ENCODE measurements at places on chromosomes 16 and 17.

GRCh38 chr17:34542700-34543336 lies 36.6 kb upstream of the TMEM132E start:
- peak; percentile 6 for DNase-seq

DNA sequence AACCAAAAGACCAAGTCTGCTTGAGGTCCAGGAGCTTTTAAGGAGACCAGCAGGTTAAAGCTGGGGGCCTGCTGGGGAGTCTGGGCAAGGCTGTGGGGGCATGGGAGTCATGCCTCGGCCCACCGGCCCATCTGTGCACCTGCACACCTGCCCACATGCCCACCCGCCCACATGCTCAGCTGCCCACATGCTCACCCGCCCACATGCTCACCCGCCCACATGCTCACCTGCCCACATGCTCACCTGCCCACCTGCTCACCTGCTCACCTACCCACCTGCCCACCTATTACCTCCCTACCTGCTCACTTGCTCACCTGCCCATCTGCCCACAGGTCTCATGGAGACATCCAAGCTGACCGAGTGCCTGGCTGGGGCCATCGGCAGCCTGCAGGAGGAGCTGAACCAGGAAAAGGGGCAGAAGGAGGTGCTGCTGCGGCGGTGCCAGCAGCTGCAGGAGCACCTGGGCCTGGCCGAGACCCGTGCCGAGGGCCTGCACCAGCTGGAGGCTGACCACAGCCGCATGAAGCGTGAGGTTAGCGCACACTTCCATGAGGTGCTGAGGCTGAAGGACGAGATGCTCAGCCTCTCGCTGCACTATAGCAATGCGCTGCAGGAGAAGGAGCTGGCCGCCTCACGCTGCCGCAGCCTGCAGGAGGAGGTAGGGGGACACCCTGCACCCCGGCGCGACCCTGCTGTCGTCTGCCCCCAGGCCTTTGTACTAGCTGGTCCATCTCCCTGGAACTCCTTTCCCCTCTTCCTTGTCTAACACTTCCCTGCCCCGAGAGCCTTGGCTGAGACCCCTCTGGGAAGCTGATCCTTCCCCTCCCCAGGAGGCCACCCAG lies 14.0 kb downstream of the CARD14 start:
- DNase-seq: no peak

GRCh38 chr17:67129283-67129682 lies 84.9 kb downstream of the CACNG1 start:
- DNase-seq: no peak

GRCh38 chr16:27799896-27800295 lies 250.0 kb downstream of the KATNIP start:
- DNase-seq: no peak

GRCh38 chr16:58848662-58849002 lies 114.5 kb upstream of the GOT2 start:
- no peak for DNase-seq

GRCh38 chr17:82330322-82331239 lies 3.0 kb downstream of the SECTM1 start:
- DNase-seq: peak; percentile 51

GRCh38 chr17:14933676-14934075 lies 331.4 kb downstream of the PMP22 start:
- DNase-seq: no peak

DNA sequence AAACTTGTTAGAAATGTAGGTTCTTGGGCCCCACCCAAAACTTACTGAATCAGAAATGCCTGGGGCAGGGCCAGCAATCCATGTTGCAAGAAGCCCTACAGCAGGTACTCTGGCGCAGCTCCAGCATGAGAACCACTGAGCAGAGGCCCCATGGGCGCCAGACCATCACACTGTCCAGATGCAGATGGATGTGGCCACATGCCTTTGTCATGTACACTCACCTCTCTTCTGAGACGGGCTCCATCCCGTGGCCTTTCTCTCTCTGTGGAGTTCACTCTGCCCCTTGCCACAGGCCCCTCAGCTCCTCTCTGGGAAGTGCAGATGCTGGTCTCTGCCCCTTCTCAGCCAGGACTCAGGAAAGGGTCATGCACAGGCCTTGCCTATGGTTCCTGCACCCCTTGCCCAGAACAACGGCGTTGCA lies 2.3 kb upstream of the CCNF start:
- DNase-seq: no peak

DNA sequence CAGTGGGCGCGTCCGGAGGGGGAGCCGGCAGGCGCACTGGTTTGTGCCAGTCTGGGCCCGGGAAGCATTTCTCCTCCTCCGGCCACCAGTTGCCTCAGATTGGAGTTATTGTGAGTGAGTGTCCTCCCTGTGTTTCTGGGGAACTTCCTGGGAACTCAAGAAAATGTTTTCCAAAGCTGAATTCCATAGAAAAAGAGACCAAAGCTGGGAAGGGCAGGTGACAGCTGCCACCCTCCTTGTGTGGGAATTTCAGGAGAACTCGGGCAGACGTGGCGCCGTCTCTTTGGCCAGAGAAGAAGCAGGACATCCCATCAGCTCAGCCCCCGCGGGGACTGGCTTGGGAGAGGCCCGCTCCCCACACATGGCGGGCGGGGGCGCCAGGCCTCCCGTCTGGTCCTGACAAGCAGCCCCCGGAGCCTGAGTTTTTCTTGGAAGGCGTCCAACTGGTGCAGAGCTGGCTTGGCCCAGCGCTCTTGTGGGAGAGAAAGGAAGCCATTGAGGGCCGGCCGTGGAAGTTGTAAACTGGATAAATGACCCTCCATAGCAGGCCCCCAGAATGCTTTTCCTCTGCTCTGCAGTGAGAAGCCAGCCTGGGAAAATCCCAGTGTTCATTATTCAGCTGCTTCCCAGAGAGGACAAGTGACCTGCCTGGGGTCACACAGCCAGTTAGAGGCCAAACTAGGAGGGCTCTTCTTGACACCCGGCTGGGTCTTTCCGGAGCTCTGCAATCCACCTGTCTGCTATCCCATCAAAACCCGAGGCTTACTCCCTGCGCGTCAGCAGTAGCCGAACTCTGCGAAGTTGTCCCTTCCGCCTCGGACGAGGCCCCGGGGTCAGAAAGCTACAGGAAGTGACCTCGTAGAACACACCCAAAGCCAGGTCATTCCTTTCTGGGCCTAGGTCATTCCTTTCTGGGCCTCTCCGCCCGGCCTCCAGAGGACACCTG lies 39.2 kb upstream of the GSE1 start:
- peak; percentile 66 for DNase-seq

- peak; percentile 59 for DNase-seq
Measured at GRCh38 chr17:12256380-12256995, 235.8 kb downstream of the MAP2K4 start.

DNA sequence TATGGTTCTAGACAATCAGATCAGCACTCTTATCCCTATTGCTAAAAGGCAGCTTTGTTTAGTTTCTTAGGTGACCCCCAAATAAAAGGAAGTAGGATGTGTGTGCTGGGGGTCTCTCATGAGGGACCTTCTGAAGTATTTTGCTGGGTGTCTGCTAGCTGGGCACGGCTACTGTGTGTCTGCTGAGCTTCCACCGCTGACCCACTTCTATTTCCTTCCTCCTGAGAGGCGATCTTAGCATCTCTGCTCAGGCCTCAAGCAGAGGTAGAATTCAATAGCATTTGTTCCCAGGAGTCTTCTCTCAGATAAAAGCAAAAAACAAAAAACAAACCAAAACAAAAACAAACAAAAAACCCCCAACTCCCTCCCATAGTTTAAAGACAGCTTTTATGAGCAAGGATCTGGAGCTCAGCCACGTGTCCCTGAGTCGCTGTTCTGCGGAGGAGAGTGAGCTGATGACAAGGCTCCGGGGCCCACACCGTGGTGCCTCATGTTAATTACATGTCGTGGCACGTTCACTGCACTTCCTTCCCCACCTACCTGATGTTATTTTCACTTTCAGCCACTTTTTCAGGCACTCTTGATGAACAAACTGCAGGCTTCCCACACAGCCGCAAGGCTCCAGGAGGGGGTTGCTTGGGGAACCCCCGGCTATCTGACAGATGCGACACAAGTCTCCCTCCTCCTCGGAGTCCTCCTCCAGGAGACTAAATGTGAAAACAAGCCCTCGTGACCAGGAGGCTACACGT lies 83.5 kb downstream of the MARCHF10 start:
- DNase-seq: peak; percentile 25

GRCh38 chr16:70151391-70151790 lies 22.2 kb upstream of the CLEC18C start:
- no peak for DNase-seq

GRCh38 chr17:82301916-82302567 lies 15.4 kb downstream of the CD7 start:
- no peak for DNase-seq

DNA sequence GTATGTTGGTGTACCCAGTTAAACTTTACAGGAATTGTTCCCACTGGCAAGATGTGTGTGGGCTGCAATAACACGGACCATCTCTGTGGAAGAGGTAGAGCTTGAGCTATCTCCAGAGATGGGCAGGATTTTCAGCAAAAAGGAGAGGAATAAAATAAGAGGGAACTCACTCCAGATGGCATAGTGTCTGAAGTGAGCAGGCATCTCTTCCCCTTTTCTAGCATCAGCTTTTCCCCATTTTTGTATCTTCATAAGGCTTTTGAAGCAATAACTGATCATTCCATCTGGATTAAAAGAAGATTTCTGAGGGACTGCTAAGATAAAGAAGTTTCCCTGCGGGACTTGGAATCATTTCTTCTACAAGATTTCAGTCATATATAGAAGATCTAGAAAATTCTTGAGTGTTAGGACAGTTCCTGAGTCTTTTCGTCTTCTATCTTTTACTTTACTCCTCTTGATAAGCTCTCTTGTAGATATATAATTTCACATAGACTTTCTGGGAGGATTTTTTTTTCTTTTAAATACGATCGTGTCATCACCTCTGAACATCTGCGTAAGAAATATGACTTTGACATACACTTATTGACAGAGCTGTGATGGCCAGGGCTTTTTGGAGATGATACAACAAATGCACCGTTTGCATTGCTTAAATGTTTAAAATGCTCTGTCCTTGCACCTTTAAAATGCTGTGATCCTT lies 2.1 kb downstream of the CPD start:
- DNase-seq: no peak

GRCh38 chr16:67169642-67170167 lies 633 bp upstream of the NOL3 start:
- peak; percentile 38 for DNase-seq

DNA sequence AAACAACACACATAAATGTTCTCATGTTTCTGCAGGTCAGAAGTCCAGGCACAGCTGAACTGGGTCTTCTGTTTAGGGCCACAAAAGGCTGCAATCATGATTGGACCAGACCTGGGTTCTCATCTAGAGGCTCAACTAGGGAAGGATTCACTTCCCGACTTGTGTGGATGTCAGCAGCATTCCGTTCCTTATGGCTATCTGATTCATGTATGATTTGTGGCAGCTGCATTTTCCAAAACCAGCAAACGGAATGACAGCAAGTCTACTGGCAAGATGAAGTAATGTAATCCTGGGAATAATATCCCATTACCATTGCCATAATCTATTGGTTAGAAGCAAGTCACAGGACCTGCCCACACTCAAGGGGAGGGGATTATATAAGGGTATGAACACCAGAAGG lies 22.1 kb downstream of the CEP112 start:
- peak; percentile 8 for DNase-seq

GRCh38 chr17:42304187-42305030 lies 16.1 kb downstream of the STAT5A start:
- no peak for DNase-seq

DNA sequence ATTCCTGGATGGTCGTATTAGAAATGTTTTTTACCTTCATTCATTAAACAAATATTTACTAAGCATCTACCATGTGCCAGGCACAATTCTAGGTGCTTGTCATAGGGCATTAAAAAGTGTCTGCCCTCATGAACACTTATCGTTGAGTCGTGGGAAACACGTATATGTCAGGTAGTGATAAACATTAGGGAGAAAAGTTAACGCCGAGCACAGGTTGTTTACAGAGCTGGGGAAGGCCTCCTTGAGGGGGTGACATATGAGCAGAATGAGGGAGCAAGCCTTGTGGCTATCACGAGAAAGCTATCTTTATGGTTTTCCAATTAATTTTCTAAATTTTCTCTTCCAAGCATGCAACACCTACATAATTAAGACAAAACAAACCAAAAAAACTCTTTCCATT lies 985 bp upstream of the ZNF213 start:
- DNase-seq: no peak

DNA sequence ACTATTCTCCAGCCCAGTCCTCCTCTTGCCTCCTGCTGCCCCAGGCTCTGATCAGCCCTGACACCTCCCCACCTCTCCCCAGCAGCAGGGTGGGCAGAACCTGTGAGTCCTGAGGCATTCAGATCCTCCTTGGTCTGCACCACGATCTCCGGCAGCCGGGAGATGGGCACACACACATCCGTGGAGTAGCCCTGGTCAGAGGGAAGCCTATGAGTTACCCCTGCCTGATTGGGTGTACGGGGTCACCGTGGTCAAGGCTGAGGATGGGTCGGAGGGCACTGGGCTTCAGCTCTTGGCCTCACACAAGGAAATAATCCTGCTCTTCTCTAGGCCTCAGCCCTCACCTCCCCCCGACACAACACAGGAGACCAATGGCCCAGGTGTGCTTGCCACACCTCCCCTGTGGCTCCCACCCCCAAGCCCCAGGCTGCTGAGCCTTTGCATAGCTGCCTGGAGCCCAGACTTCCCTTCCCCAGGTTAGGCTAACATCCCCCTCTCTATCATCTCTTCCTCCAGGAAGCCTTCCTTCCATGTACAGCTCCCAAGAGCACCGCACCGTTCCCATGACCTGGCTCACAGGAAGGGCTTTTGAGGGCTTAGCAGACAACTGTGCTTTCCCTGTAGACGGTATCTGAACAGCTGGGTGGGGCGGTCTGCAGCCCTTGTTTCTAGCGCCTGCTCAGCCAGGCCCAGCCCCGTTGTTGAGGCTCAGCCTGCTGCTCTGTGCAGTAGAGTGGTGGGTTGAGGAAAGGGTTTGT lies 3.7 kb downstream of the LDHD start:
- no peak for DNase-seq

- peak; percentile 15 for DNase-seq
Measured at GRCh38 chr17:8338753-8339140, 893 bp upstream of the ODF4 start.

DNA sequence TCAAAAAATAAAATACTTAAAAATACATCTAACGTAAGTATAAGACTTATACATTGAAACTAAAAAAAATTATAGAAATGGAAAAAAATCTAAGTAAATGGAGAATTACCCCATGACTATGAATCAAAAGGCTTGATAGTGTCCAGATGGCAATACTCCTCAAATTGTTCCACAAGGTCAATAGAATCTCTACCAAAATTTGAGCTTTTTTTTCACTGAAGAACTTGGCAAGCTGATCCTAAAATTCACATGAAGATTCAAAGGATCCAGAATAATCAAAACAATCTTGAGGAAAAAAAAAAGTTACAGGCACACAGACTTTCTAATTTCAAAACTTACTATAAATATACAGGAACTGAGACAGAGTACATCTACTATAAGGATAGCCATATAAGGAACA lies 448.4 kb upstream of the CDH11 start:
- DNase-seq: peak; percentile 20

GRCh38 chr16:47928008-47928407 lies 227.8 kb downstream of the ABCC12 start:
- DNase-seq: no peak

GRCh38 chr16:82814059-82814458 lies 187.3 kb downstream of the CDH13 start:
- DNase-seq: no peak

All from fibroblast of skin of right quadriceps (primary cell).